Foreskin melanocyte (primary cell): ENCODE measurements at places on chromosomes 12 and 14.

DNA sequence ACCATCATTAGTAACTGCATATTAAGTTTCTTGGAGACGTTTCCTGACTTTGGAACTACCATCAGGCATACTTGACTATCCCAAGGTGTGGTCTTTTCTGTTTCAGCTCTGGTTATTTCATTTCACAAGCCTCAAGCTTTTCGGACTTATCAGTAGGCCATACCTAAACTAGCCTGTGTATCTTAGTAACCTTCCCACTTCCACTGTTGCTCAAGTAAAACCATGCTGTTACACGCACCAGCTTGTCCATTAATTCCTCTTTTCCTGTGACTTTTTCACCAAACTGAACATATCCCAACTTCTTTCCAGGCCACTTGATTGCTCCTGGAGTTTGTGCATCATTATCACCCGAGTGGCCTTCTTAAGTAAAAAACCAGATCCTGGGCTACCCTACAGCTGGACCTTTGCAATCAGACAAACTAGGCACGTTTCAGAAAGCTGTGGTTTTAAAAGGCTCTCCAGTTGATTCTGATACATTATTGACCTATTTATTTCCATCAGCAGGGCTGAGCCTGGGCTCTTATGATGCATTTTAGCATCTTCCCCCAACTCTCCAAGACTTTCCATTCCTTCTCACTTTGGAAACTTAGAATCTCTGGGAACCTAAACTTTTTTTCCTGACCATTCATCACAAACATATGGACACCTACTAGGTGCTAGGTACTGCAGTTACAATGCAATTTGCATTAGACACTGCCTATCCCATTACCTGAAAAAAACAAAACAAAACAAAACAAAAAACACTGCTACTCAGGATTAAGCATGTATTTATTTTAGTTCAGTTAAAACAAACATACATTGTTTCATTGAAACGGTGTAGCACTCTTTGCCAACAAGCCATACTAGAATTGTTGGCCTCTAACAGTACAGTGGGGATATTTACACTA lies 14.9 kb downstream of the SLC38A2 start:
- DNase-seq, result no peak

DNA sequence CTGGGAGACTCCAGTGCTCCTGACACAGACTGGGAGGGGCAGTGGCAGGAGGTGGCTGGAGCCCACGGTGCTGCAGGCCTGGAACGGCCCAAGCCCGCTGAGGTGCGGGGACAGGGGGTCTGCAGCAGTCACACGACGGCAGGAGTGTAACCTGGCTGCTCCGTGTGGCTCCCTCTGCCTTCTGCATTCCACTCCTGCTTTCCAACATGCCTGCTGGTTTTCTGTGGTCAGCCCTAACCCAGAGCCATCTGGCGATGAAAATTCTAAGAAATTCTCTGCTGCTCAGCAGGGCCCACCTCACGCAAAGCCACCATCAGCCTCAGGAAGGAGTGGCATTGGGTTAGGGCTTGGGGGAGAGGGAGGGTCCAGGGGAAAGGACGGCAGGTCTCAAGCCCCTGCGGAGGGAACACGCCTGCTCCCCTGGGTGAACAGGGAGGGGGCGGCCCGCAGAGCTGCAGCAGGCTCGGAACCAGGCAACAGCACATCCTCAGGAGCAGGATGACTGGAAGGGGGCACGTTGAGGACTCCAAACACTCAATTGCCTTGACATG lies 5.0 kb upstream of the FBRSL1 start:
- DNase-seq, result no peak

- no peak for DNase-seq
Measured at GRCh38 chr12:22578328-22578727, 34.0 kb upstream of the C2CD5 start.

GRCh38 chr14:71021347-71022011 lies 114.2 kb downstream of the PCNX1 start:
- DNase-seq, result no peak

DNA sequence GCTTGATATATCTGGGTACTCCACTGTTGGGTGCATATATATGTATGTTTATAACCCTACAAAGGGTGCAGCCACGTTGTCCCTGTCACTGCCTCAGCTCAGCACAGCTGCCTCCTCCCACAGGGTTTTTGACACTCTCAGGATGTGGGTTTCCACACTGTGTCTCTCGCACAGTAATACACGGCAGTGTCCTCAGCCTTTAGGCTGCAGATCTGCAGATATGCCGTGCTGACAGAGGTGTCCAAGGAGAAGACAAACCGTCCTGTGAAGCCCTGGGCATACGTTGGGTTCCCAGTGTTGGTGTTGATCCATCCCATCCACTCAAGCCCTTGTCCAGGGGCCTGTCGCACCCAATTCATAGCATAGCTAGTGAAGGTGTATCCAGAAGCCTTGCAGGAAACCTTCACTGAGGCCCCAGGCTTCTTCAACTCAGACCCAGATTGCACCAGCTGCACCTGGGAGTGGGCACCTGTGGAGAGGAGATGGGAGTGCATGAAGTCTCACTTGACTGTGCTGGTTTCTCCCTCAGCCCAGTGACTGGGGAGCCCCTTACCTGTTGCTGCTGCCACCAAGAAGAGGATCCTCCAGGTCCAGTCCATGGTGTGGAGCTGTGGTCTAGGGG lies 498.7 kb downstream of the TMEM121 start:
- no peak for DNase-seq
